ENCODE measurements at places on chromosomes 13 and 19.

- DNase-seq: no peak
Observed at GRCh38 chr13:24672141-24673132, 7.8 kb upstream of the ATP12A start.

DNA sequence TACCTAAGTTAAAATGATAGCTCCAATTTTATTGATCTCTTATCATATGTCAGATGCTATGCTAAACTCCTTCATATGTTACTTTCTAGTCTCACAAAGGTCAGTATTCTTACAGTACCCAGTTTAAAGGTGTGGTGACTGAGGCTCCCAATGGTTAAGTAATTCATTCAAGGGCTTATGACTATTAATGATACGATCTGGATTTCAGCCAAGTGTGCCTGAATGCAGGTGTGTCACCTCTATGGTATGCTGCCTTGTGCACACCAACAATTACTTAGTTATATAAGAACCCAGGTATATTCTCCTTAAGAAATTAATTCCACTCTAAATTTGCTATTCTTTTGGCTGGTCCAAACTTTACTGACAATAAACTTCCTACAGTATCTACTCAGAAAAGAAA, 84.6 kb upstream of the TRPC4 start:
- DNase-seq: no peak

DNA sequence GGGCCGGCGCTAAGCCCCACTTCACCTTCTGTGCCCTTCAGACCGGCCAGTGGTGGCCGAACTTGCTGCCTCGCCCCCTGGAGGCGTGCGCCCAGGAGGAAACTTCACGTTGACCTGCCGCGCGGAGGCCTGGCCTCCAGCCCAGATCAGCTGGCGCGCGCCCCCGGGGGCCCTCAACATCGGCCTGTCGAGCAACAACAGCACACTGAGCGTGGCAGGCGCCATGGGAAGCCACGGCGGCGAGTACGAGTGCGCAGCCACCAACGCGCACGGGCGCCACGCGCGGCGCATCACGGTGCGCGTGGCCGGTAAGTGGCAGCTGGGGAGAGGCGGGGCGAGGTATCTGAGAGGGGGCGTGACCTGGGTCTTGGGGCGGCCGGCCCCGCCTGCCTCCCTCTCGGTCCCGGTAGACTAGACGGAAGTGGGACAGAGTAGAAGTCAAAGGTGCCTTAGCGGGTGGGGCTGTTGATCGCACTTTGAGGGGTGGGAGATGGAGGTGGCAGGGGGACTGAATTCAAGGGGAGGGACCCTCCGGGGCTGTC, 5.6 kb downstream of the ICAM5 start:
- DNase-seq: no peak

- DNase-seq: no peak
Observed at GRCh38 chr13:64639206-64639605, 2590.9 kb downstream of the PCDH9 start.

DNA sequence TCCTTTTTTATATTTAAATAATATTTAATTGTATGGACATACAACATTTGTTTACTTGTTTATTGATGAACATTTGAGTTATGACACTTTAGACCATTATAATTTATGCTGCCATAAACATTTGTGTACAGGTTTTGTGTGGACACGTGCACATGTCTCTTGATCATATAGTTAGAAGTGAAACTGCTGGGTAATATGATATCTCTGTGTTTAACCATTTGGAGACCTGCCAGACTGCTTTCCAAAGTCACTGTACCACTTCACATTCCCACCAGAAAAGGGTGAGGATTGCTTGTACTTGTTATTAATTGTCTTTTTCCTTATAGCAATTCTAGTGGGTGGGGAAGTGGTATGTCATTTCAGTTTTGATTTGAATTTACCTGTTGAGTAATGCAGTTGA, 145.6 kb upstream of the KLHL1 start:
- no peak for DNase-seq
